ENCODE measurements at places on chromosomes 7 and 10. TPM values are rescaled to one million over a fixed set of nuclear protein-coding genes. Genes with fewer than 3 reads are reported as not detected.

FAM20C gene
- 86.9 TPM for total RNA-seq

CYP2W1 gene
- not detected for total RNA-seq

CALHM1 gene
- not detected for total RNA-seq

GOLGA7B gene
- total RNA-seq: 1.0 TPM

DLX6 gene
- not detected for total RNA-seq

ITPRID1 gene
- total RNA-seq: 2.4 TPM

SFMBT2 gene
- total RNA-seq: 9.6 TPM

AKR1C8 gene
- total RNA-seq: 0.46 TPM

C7orf57 gene
- 9.4 TPM for total RNA-seq

ARMC3 gene
- total RNA-seq: 32.8 TPM

SEMA3C gene
- total RNA-seq: 55.4 TPM

PNLIP gene
- total RNA-seq: 2.9 TPM

ZNF22 gene
- 40.7 TPM for total RNA-seq

DIP2C gene
- total RNA-seq: 20.0 TPM

PRR15 gene
- 0.71 TPM for total RNA-seq

WNT8B gene
- total RNA-seq: not detected

VENTX gene
- total RNA-seq: 3.3 TPM

GLRX3 gene
- 37.6 TPM for total RNA-seq

POM121C gene
- 26.2 TPM for total RNA-seq

DNA sequence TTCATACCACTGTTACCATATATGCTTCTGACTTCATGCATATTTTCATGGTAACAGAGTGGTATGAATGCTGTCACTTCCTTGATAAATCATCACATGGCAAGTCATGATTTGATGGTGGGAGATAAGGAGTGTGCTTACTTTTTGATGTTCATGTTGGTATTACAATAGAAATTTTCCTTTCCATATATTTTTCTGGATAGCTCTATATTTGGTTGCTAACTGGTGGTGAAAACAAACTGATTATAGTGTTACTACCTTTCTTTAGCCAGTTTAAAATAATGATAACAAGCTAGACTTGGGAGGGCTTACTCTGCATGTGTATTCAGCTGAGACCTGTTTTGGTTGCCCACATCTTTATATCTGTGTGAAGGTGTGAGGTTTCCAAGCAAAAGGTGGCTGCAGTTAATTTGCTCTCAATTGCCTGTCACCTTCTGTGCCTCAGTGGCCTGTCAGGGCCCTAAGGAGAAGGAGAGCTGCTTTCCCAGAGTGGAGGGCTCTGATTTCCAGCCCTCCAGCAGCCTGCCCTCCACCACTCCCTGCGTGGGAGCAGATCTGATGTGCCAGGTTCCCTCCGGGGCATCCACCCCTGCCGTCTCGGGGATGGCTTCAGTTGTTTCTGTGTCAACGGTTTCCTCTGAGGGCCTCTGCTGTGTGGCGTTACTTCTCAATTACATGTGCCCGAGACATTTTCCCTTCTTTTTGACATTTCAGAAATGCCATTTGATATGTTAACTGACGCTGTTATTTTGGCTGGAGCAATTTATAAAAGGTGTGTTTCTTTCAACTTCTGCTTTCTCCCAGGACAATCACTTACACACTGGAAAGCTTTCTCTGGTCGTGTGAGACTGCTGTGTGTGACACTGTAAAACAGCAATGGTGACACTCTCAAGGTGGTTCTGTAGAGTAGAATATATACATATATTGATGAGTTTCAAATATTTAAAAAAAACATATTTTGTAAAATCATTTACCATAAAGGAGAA, 107.7 kb upstream of the KLF6 start:
- DNase-seq: no peak
- no peaks in the 10 kb centered on the region for H3K27me3 ChIP-seq
- H3K4me3 ChIP-seq: no peak overlapping the region
- no peak overlapping the region for H3K27ac ChIP-seq
- H3K4me1 ChIP-seq: no peaks in the 10 kb centered on the region

- no peaks in the 10 kb centered on the region for H3K36me3 ChIP-seq
- DNase-seq: peak; percentile 63
- peak overlapping the region; percentile 72 for H3K27ac ChIP-seq
- H3K4me3 ChIP-seq: no peak overlapping the region
Observed at GRCh38 chr7:101125989-101126650, 784 bp upstream of the SERPINE1 start.

- H3K36me3 ChIP-seq: no peaks in the 10 kb centered on the region
- no peaks in the 10 kb centered on the region for H3K27me3 ChIP-seq
- DNase-seq: no peak
- no peak overlapping the region for H3K27ac ChIP-seq
Observed at GRCh38 chr7:84939888-84940287, 247.0 kb downstream of the SEMA3D start.

DNA sequence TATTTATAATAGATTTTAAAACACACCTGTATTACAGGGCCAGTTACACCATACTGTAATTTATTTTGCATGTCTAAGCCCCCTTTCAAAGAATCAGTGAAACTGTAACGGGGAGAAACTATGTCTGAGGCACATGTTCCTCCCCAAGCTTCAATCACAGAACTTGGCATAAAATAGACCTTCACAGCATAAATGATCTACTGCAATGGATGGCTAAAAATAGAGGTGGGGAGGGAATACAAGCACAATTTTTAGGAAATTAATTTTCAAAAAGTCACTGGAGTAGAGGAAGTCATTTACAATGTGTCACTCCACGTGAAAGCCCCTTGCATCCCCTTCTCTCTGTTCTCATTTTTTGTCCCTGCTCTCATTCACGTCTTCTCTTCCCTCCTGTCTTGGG, 385.2 kb downstream of the TNS3 start:
- H3K27ac ChIP-seq: no peak overlapping the region
- H3K36me3 ChIP-seq: no peaks in the 10 kb centered on the region
- no peak overlapping the region for H3K4me3 ChIP-seq
- no peak for DNase-seq

DNA sequence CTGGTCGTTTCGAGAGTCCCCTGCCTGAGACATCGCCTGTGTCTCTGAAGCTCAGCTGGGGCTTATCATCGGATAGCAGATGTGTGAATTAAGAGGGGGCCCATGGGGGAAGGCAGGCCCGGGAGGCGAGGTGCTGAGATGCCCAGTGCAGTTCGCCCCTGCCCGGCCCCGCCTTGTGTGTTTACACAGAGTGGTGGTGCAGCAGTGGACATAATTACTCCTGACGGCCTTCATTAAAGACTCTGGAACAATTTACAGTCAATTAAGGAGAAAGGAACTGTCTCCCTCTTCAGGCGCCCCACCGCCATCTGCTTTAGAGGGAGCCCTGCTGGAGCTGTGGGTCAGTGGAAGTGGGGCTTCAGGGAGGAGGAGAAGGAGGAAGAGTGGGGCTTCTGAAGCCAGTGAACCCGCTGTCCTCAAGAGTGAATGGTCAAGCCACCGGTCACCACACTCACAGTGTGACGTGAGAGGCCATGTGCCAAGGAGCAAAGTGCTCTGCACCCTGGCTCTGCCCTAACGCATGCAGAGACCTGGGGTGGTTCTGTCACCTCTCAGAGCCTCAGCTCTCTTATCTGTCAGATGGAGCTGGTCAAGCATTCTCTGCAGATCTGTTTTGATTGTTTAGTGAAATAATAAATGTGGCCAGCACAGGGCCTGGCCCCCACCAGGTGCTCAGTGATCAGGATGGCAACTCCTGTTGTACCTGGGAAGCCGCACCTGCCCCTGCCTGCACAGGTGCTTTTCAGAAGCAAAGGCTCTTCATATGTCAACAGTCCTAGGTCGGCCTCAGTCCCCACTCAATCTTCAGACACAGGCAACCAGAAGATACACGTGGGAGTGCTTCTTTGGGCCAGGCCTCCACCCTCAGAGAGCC, 65.6 kb downstream of the CDH23 start:
- DNase-seq: no peak
- H3K27ac ChIP-seq: no peak overlapping the region
- no peaks in the 10 kb centered on the region for H3K36me3 ChIP-seq
- H3K27me3 ChIP-seq: peaks cover under 1% of the 10 kb centered on the region

- peak; percentile 71 for DNase-seq
- peaks cover 28% of the 10 kb centered on the region for H3K4me1 ChIP-seq
- no peaks in the 10 kb centered on the region for H3K27me3 ChIP-seq
- H3K27ac ChIP-seq: no peak overlapping the region
- H3K36me3 ChIP-seq: no peaks in the 10 kb centered on the region
- H3K4me3 ChIP-seq: no peak overlapping the region
Observed at GRCh38 chr10:88974446-88975376, 15.9 kb upstream of the FAS start.

- no peak overlapping the region for H3K27ac ChIP-seq
- no peak overlapping the region for H3K4me3 ChIP-seq
- peaks cover 6% of the 10 kb centered on the region for H3K4me1 ChIP-seq
- H3K36me3 ChIP-seq: peaks cover 4% of the 10 kb centered on the region
Observed at GRCh38 chr7:5662828-5663227, 118.6 kb downstream of the RNF216 start.

- no peaks in the 10 kb centered on the region for H3K27me3 ChIP-seq
- no peak for DNase-seq
Observed at GRCh38 chr10:113965683-113966082, 78.0 kb upstream of the ADRB1 start.

- H3K27me3 ChIP-seq: no peaks in the 10 kb centered on the region
- peaks cover 10% of the 10 kb centered on the region for H3K36me3 ChIP-seq
- no peak overlapping the region for H3K27ac ChIP-seq
- no peak for DNase-seq
- H3K4me3 ChIP-seq: no peak overlapping the region
Observed at GRCh38 chr7:107230334-107230733, 61.5 kb downstream of the HBP1 start.

GRCh38 chr7:36583318-36583717, 141.0 kb downstream of the AOAH start:
- no peak for DNase-seq
- H3K4me1 ChIP-seq: no peaks in the 10 kb centered on the region
- no peak overlapping the region for H3K27ac ChIP-seq
- no peaks in the 10 kb centered on the region for H3K36me3 ChIP-seq

DNA sequence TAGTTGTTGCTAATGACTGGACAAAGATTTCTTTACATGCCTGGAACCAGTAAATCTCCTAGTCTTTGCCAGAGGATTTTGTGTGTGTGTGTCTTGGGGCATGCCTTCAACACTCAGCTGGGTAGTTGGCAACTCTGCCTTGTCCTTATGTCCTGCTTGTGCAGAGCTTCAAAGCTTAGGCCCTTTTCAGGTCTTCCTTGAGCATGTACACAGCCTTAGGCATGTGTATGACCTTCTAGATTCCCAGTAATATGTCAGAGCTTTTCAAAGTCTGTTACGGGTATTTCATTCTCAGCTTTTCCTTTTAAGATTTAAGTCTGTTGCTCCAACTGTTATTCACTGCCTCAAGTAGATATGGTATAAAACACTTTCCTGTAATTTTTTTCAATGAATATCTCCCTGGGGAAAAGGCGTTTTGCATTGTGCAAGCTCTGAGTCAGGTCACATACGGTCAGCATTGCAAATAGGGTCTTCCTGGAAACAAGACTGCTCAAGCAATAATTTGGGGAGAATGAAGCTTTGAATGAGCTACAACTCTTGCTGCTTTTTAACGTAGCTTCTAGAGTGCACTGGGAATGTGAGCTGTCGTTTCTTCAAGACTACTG, 25.5 kb downstream of the SHOC2 start:
- no peak for DNase-seq
- H3K27ac ChIP-seq: no peak overlapping the region
- no peak overlapping the region for H3K4me3 ChIP-seq

- no peaks in the 10 kb centered on the region for H3K27me3 ChIP-seq
- H3K4me3 ChIP-seq: no peak overlapping the region
Observed at GRCh38 chr10:7239312-7239985, 171.4 kb downstream of the SFMBT2 start.

DNA sequence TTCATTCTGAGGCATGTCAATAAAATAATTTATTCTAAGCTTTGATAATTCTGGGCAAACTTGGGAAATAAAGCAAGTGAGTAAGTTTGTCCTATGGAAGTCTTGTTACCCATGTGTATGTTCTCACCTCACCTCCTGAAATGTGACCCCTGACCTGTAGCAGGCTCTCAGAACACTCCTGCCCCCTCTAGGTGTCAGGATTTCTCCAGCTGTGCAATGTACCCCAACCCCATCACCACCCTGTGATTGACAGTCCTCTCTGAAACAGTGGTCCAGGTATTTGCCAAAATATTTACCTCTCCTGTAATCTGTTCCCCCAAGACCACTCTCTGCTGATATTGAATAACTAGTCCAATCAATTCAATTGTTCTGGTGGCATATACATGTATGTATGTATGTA, 122.6 kb upstream of the PTER start:
- no peak for DNase-seq
- no peaks in the 10 kb centered on the region for H3K27me3 ChIP-seq
- no peaks in the 10 kb centered on the region for H3K36me3 ChIP-seq
- H3K4me1 ChIP-seq: no peaks in the 10 kb centered on the region
- no peak overlapping the region for H3K27ac ChIP-seq

- no peak for DNase-seq
- no peak overlapping the region for H3K27ac ChIP-seq
- no peaks in the 10 kb centered on the region for H3K36me3 ChIP-seq
- H3K27me3 ChIP-seq: no peaks in the 10 kb centered on the region
- no peak overlapping the region for H3K4me3 ChIP-seq
Observed at GRCh38 chr10:122422266-122422989, 32.0 kb upstream of the ARMS2 start.

DNA sequence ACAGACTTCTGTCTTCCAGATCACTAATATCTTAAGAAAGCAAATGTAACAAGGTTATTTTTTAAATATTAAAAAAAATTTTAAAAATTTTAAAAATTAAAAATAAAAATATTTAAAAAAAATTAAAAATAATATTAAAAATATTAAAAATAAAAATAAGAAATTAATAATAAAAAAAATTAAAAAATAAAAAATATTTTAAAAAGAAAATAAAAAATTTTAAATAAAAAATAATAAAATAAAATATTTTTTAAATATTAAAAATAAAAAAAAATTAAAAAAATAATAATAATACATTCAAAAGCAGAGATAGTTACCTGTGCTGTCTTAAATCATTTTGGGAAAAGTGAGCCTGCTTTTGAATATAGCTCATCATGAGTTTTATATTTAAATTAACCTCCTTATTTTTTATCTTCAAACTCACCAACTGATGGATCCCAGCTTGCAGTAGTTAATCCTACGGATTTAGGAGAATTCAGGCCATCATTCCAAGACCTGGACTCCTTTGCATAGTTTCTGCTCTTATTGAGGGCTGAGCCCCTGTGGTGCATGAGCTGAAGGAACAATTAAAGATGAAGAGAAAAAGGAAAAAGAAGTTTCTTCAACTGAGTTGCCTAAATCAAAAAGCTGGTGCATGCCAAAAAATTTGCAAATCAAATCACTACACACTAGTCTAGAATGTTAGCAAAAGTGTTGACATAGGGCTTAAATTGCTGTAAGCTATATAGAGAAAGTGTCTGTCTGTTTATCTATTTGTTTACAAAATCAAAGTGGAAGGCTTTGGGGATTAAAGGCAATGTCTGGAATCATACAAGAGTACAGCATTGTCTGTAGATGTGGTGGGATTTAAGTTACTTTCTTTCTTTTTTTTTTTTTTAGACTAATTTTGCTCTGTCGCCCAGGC, 50.5 kb upstream of the ZNF438 start:
- no peak overlapping the region for H3K4me3 ChIP-seq
- no peak overlapping the region for H3K27ac ChIP-seq
- no peaks in the 10 kb centered on the region for H3K36me3 ChIP-seq

- no peaks in the 10 kb centered on the region for H3K27me3 ChIP-seq
- H3K4me1 ChIP-seq: no peaks in the 10 kb centered on the region
- no peaks in the 10 kb centered on the region for H3K36me3 ChIP-seq
- no peak overlapping the region for H3K4me3 ChIP-seq
- DNase-seq: no peak
Observed at GRCh38 chr7:8282162-8282561, 20.2 kb upstream of the ICA1 start.

Measured in lung (tissue), 17 donors.